H9 (cell line): ENCODE measurements at places on chromosomes 5 and 9.
A peak's percentile ranks its signal among the peaks of the same experiment; 100 is the strongest.

GRCh38 chr9:136882109-136882946 is 4.0 kb upstream of the TRAF2 start:
- peak; percentile 62 for DNase-seq

DNA sequence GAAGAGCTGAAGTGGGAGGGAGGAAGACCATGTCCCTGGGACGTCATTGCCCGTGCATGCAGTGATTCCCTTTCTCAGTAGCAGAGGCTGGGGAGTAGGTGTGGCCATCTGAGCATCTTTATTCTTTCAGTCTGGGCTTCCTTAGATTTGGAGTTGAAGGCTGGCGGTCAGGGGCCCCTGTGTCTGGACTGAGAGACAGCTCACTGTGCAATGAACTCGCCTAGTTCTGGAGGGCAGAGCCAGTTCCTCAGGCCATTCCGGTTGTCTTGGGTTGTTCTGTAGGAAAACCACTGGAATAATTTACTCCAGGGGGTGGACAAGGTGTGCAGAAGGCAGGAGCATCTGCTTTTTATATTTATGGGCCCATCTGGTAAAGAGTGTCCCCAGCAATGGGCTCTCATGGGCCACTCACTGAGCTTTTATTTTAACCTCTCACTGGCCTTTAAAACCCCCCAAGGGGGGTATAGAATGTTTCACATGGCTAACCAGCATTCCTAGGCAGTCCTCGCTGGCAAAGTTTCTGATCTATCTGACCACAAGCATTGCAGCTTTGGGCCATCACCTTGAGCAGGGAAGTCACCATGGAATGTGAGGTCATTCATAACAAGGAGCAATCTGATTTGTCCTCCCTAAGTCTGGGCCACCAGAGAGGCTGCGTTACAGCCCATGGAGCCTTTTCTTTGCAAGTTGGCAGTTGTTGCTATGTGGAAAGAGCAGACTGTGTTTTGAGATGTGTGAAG is 9.2 kb downstream of the STC2 start:
- DNase-seq = no peak

GRCh38 chr9:124359426-124359825 is 55.8 kb downstream of the PSMB7 start:
- DNase-seq = no peak

DNA sequence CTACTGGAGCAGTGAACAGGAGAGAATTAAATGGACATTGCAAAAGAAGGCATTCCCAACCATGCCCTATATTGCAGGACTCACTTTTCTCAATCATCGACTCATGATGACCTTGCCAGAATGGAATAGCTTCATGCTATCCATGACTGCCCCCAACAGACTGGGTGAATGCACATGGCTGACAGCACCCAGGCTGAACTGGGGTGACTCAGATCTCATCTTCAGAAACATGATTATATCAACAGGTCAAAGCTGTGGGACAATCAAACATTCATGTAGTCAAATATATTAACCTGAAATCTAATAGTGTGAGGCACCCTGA is 34.7 kb upstream of the MIER3 start:
- DNase-seq = no peak

DNA sequence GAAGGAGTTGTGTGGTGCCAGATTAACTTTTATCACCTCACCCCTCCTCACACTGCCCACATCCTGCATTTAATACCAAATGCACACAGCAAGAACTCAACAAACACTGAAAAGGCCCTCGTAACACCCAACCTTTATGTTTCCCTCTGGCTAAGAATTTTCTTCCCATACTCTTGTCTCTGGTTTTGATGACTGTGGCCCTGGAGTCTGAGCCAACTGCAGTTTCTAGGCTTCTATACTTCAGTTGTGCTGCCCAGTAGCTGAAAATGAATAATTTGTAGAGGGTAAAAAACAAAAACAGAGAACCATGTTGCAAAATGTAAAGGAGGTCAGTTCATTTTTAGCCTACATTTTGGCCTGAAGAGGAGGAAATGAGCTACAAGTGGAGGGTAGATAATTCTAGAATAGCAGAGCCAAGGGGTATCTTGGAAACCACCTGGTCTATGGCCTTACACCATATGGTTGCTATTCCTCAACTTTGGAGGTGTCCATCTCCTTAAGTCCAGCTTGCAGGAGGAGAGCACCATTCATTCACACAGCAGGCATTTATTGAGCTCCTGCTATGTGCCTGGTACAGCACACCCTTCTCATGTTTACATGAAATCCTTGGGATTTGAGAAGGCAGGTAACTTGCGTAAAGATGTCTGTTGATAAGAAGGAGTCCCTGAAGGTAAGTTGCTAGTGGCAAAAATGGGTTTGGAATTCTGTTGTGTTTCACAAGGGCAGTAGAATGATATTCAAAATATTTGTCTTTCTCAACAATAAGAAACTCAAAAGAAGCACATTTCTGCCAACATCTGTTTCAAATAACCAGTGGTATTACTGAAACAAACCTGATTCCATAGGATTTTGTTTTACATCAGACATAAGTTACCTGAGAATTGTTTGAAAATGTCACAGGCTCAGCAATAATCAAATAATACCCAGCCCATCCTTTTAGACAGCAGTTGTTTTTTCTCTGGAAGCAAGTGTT is 83.8 kb upstream of the TNFAIP8 start:
- DNase-seq = no peak

- DNase-seq = no peak
Observed at GRCh38 chr5:94153736-94154450, 412.5 kb upstream of the POU5F2 start.

DNA sequence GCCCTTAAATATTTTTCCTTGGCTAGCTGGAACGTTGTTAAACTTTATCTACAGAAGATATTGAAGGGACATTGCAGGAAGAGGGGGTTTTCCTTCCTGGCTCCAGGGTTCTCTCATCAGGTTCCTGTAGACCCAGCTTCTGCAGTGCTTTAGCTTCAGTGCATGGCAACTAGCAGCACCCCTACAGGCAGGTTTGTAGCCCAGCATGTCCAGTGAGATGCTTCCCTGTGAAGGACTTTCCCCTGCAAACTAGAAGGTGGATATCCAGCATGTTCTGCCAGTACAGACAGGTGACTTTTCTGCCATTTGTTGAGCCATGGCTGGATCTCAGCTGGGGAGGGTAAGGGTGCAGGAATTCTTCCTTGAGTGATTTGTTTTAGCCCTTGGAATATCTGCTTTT is 10.4 kb downstream of the CCL28 start:
- peak; percentile 52 for DNase-seq

DNA sequence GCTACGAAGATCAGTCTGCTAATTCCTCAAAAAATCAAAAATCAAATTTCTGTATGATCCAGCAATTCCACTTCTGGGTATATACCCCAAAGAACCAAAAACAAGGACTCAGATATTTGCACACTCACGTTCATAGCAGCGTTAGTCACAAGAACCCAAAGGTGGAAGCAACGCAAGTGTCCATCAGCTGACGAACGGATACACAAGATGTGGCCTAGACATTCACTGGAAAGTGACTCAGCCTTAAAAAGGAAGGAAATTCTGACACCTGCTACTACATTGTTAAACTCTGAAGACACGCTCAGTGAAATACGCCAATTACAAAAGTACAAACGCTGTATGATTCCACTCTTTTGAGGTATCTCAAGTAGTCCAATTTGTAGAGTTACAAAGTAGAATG is 93.3 kb downstream of the OTULIN start:
- no peak for DNase-seq

DNA sequence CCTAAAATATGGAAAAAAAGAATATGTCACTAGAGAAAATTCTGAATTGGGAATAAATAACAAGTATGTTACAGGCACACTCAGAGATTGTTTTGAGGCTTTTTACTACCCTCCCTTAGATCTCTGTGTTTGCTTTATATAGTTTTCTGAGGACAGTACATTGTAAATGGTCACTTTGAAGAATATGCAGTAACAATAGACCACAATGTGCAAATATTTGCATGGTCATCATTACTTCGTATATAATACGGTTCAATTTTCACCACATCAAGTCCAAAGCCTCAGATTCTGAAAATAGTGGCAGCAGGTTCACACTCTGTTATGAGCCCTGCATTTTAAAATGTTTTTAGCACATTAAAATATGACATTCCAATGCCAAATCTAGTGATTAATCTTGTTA is 238.6 kb downstream of the ADAMTS6 start:
- DNase-seq = no peak

GRCh38 chr9:124197177-124198095 is 60.3 kb upstream of the NEK6 start:
- no peak for DNase-seq

DNA sequence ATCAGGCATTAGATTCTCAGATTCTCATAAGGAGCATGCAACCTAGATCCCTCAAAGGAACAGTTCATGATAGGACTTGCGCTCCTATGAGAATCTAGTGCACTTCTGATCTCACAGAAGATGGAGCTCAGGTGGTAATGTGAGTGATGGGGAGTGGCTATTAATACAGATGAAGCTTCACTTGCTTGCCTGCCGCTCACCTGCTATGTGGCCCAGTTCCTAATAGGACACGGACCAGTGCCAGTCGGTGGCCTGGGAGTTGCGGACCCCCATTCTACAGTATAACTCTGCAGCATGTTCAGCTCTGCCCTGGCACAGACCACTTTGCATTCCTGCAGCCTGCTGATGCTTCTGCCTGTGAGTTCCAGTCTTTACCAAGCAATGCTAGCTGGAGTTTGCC is 581.3 kb upstream of the KLF4 start:
- DNase-seq = no peak

DNA sequence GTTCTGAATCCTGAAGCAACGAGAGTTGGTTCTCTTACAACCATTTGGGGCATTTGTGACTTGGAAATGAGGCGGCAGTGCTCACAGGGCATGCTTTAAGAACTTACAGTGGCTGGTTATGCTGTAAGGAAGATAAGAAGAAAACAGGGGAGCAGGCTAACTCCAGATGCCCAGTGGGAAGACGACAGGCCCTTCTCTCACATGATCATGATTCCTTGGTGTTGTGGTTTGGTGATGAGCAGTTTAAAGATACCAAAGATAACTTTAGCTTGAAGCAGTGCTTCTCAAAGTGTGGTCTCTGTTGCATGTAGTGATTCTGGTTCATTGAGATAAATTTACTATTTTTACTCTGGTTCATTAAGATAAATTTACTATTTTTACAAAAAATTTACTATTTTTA is 2.6 kb upstream of the HABP4 start:
- no peak for DNase-seq

DNA sequence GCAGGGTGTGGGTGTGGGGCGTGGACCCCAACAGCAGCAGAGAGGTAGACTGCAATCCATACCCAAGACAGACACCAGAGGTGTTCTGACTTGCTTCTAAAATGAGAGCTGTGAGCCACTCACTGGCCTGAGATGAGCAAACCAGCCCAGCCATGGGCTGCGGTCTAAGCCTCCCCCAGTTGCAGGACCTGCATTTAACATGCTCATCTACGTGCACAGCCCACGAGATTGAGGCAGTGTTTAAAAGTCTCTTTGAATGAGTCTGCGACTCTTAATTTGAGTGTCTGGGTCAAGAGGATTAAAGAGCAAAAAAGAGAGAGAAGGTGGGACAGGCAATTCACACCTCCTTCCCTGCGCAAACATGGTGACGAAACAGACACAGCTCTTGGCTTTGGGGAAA is 5.9 kb downstream of the SURF4 start:
- DNase-seq = no peak

- DNase-seq = no peak
Observed at GRCh38 chr5:136174021-136174659, 18.8 kb downstream of the SMIM32 start.

- DNase-seq = no peak
Observed at GRCh38 chr9:5446451-5447236, 3.7 kb upstream of the CD274 start.

GRCh38 chr9:79665369-79665768 is 93.6 kb downstream of the TLE4 start:
- no peak for DNase-seq

GRCh38 chr9:98983295-98984268 is 39.9 kb downstream of the COL15A1 start:
- no peak for DNase-seq

DNA sequence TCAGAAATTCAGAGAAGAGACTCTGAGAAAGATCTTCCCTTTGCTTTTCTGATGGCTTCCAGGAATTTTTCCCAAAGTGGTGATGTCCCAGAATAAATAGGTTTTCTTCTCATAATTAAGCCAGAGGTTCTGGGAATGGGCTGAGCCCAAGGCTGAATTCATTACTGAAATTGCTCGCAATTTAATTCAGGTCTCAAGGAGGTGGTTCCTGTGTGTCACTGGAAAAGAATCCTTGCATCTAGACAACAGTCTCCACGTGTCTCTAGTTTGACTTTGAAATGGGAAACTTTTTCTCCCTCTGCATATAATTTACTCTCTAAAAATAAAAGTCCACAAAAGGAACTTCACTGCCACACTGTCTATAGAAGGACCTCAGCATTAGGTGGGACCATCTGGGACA is 27.8 kb upstream of the STX17 start:
- DNase-seq = no peak

GRCh38 chr5:172626031-172626581 is 15.0 kb upstream of the NEURL1B start:
- DNase-seq = peak; percentile 83

- DNase-seq = no peak
Observed at GRCh38 chr9:98140503-98140902, 21.5 kb upstream of the TRIM14 start.

DNA sequence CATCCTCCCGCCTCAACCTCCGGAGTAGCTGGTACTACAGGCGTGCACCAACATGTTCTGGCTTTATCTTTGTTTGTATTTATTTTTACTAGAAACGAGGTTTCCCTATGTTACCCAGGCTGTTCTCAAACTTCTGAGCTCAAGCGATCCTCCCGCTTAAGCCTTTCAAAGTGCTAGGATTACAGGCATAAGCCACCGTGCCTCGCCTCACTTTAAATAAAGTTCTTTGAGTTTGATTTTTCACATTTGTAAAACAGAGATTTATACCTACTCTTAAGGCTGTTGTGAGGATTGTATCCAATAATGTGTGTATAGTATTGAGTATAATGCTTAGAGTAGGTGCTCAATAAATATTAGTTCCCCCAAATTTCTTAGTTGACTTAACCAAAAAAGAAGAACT is 75.7 kb downstream of the MEF2C start:
- DNase-seq = no peak

GRCh38 chr9:91071184-91071990 is 269.8 kb downstream of the SYK start:
- DNase-seq = no peak

DNA sequence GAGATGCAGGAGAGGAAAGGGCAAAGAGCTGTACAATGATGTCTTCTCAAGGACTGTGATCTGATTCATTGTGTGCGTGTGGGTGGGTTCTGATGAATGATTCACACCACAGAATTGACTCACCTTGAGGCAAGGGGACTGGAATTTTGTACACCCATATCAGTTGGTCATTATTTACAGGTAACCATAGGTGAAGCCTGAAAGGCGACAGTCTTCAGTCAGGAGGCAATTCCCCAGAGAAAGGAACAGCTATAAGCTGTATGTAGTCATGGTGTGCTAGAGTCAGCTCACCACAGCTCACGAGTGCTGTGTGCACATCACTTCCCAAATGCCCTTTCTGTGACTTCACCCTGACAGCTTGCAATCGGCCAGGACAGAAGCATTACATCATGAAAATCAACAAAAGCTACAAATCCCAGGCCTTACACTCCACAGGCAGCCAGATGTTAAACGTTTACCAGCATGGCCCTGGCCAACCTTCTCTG is 87.6 kb upstream of the RPS23 start:
- no peak for DNase-seq
